Memory B cell (primary cell): ENCODE measurements at places on chromosomes 3 and 15.

DNA sequence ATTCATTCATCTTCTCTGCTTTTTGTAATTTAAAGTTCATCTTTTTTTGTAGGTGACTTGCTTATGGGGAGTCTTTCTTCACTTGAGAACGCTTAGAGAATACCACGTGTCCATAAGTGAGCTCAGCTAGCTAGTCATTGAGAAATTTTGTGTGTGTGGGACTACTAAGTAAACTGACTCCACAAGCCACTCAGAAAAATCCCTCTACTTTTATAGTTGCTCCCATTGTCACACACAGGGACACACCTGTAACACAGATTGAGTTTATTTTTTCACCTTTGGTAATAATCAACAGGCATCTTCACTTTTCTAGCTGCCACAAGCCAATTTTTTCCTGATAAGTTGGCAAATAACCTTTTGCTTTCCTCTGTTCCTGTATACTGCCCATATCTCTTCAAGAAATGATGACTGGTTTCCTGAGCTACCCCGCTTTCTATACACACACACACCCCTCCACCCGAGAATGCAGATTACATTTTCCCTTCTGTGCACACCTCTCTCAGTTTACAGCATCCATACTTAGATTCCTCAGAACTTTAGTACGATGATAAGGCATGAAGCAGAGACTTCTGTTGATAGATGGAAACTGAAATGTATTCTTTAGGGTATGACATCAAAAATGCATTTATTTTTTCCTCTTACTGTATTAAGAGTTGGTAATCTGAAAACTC lies 4.6 kb downstream of the TSC22D2 start:
- H3K4me1 ChIP-seq = peaks cover 36% of the 10 kb centered on the region
- no peak for DNase-seq
- H3K36me3 ChIP-seq = peaks cover 13% of the 10 kb centered on the region
- peak overlapping the region; percentile 7 for H3K27ac ChIP-seq
- H3K4me3 ChIP-seq = peak overlapping the region; percentile 78

DNA sequence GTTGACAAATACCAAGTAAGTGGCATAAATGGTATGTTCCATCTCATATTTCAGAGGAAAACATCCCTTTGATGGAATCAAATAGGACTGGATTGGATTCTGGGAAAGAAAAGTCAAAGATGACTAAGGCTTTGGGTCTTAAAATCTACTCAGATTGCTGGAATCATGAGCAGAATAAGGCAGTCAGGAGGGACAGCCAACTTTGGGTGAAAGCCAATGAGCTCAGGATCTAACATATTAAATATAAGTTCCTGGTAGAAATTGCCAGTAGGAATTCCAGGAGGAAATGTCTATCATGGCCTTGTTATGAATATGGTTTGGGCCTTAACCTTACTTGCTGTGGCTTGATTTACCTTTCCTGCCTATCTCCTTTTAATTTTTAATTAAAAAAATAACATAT lies 55.3 kb downstream of the ISL2 start:
- H3K27me3 ChIP-seq = no peaks in the 10 kb centered on the region
- no peaks in the 10 kb centered on the region for H3K4me1 ChIP-seq
- no peak for DNase-seq

DNA sequence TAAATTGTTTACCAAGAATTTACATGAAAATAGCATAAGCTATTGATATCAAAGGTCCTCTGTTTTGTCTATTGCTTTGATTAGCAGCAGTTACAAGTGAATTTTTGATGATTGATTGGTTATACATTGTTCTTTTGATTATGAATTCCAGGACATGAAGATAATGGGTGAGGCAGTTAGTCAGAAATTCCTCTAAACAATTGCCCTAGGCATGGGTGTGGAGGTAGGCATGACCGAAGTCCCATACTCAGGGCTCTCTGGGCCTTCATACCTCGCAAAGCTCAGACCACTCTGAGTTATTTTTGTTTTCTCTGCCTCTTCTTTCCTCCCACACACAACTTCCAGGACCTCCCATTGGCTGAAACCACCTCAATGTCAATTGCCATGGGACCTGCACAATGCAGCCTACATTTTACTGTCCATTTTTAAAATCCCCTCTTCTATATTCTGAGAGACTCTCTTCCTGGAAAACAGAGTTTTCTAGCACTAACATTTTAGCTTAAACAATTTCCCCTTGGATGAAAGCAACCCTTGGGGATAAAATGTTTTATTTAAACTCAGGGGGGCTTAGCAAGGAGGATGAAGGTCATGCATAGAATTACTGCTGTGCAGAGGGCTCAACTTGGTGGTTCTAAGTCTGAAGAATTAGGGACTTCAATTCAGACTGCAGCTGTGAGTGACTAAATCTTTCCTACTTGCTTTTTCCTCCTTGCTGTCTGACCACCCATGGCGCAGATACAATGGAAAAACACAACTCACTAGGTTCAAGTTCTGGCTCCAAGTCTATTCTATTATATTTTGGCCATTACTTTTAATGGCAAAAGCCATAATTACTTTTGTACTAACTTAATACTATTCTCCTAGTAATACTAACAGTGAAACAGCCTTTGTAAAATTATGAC lies 594.8 kb downstream of the NTRK3 start:
- no peak for DNase-seq
- H3K36me3 ChIP-seq = no peaks in the 10 kb centered on the region
- H3K27ac ChIP-seq = no peak overlapping the region
- H3K27me3 ChIP-seq = no peaks in the 10 kb centered on the region
- H3K4me1 ChIP-seq = no peaks in the 10 kb centered on the region

GRCh38 chr3:119599558-119600174 lies 2.0 kb downstream of the PLA1A start:
- no peak overlapping the region for H3K27ac ChIP-seq
- H3K36me3 ChIP-seq = no peaks in the 10 kb centered on the region
- DNase-seq = no peak
- H3K4me3 ChIP-seq = no peak overlapping the region
- no peaks in the 10 kb centered on the region for H3K27me3 ChIP-seq
- peaks cover 28% of the 10 kb centered on the region for H3K4me1 ChIP-seq

DNA sequence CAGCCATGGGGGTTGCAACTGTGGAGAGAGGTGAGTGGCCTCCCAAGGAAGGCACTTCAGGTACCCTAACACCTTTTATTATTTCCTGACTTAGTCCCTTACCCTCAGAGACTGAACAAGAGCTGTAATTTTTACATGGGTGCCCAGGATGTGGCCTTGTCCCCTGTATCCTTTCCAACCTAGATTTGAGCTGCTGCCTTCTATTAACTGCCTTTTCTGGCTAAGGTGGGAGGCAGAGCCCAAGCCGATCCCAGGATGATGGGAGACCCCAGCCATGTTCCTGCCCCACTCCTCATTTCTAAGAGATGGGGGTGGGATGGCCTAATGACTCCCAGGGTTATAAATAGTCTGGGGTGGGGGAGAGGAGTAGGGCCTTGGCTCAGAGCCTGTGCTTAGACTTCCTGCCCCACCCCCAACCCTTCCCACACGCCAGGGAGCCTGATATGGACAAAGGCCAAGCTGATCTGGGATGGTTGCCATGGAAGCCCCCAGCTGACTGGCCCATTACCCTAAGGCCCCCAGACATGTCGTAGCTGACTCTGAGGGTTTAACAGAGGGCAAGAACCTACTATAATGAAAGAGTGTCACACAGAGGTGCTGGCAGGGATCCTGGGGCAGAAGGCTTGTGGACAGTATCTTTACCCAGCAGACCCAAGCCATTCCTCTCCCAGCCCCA lies 1.9 kb downstream of the KLHDC8B start:
- DNase-seq = no peak
- H3K4me1 ChIP-seq = peaks cover 7% of the 10 kb centered on the region
- peaks cover 3% of the 10 kb centered on the region for H3K36me3 ChIP-seq
- H3K4me3 ChIP-seq = peak overlapping the region; percentile 2
- no peak overlapping the region for H3K27ac ChIP-seq

GRCh38 chr3:79534727-79535126 lies 233.1 kb downstream of the ROBO1 start:
- H3K36me3 ChIP-seq = no peaks in the 10 kb centered on the region
- no peaks in the 10 kb centered on the region for H3K4me1 ChIP-seq
- no peaks in the 10 kb centered on the region for H3K27me3 ChIP-seq
- H3K4me3 ChIP-seq = no peak overlapping the region
- no peak overlapping the region for H3K27ac ChIP-seq

DNA sequence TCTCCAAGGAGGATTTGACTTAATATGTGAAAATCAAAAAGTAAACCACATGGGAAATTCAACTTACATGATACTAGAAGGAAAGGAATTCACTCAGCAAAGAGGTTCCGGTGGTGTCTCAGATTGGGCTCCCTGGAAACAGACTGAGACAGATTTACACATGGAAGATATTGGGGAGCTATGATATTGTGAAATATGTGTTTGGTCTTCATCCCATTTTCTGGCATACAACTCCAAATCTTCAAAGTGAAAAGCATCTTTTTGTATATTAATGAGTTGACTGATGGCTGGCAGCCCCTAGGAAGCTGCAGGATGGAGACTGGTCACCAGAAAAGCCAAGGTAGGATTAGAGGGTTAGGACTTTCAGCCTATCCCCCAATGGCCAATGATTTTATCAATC lies 29.3 kb downstream of the GRK7 start:
- no peak overlapping the region for H3K4me3 ChIP-seq
- no peak for DNase-seq
- no peak overlapping the region for H3K27ac ChIP-seq
- peaks cover 24% of the 10 kb centered on the region for H3K4me1 ChIP-seq
- no peaks in the 10 kb centered on the region for H3K27me3 ChIP-seq
